ENCODE measurements at places on chromosomes 5 and 9. TPM values are rescaled to one million over a fixed set of nuclear protein-coding genes. Genes with fewer than 3 reads are reported as not detected.

TTC39B gene
- polyA plus RNA-seq = 4.2 TPM

ANP32B gene
- polyA plus RNA-seq = 198 TPM

EGFLAM gene
- polyA plus RNA-seq = 2.1 TPM

DMGDH gene
- polyA plus RNA-seq = not detected

GSN gene
- polyA plus RNA-seq = 497 TPM

ADAMTS12 gene
- polyA plus RNA-seq = not detected

Data from sigmoid colon (tissue), 7 donors.